T-helper 2 cell (primary cell): ENCODE measurements at places on chromosomes 7 and 10.

- no peak for DNase-seq
These were observed 235.5 kb downstream of the TNS3 start for GRCh38 chr7:47346377-47346914.

DNA sequence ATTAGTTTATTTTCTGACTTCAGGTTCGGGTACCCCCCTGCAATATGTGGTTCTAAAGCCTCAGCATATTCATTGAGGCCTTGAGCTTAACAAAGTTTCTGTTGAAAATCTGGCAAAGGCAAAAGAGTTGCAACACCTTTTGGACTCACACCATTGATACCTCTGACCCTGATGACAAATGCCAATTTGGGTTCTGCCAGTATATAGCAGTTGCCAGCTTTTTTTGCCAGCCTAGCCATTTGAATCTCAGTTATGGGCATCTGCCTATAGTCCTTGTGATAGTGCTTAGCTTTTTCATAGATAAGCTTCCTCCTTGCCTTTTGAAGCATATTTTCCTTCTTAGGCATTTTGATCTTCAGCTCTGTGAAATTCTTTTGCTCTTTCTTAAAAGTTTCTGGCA, 31.9 kb downstream of the LIPJ start:
- DNase-seq = no peak

- DNase-seq = no peak
These were observed 17.2 kb upstream of the RHBDD2 start for GRCh38 chr7:75861636-75862035.

- DNase-seq = no peak
These were observed 2.9 kb upstream of the RARRES2 start for GRCh38 chr7:150344299-150344698.

- DNase-seq = no peak
These were observed 22.3 kb upstream of the SHH start for GRCh38 chr7:155834486-155835048.

- DNase-seq = no peak
These were observed 981.5 kb downstream of the SORCS1 start for GRCh38 chr10:106183041-106183440.

GRCh38 chr7:143884969-143885559, 16.9 kb downstream of the TCAF1 start:
- no peak for DNase-seq

DNA sequence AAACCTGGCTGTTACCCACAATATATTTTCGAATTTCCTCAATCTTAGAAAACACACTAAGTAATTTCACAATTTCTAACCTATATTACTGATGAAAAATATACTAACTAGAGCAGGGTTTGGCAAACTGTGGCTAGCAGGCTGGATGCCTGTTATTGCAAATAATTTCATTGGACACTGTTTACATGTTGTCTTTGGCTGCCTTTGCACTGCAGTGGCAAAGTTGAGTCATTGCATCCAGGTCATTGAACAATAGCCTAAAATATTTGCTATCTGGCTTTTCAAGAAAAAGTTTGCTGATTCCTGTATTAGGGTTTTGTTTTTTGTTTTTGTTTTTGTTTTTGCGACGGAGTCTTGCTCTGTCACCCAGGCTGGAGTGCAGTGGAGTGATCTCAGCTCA, 47.2 kb downstream of the KIF11 start:
- no peak for DNase-seq

DNA sequence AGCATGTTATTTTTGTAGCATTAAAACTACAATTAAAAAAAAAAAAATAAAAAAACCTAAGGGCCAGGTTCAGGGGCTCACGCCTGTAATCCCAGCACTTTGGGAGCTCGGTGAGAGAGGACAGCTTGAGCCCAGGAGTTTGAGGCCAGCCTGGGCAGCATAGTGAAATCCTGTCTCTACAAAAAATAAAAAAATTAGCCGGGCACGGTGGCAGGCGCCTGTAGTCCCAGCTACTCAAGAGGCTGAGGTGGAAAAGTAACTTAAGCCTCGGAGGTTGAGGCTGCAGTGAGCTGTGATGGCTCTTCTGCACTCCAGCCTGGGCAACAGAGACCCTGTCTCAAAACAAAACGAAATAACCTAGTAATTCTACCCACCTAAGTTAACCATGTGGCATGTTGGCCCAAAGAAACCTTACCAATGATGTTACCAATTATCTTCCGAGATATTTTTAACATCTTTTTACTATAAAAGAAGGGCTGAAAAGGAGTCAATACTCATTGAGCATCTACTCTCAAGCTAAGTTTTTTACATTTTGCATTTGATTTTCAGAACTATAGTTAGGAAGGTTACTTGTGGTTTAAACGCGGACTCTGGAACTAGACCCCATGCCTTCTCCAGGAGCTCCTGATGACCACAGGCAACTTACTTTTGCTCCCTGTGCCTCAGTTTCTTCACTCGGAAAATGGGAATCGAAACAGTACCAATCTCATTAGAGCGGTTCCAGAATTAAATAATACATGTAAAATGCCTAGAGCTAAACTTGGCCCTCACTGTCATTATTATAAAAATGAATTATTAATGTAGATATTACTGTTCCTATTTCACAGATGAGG, 1.4 kb downstream of the ITGB1 start:
- peak; percentile 42 for DNase-seq

- no peak for DNase-seq
These were observed 45.2 kb downstream of the TRRAP start for GRCh38 chr7:98923512-98923911.

DNA sequence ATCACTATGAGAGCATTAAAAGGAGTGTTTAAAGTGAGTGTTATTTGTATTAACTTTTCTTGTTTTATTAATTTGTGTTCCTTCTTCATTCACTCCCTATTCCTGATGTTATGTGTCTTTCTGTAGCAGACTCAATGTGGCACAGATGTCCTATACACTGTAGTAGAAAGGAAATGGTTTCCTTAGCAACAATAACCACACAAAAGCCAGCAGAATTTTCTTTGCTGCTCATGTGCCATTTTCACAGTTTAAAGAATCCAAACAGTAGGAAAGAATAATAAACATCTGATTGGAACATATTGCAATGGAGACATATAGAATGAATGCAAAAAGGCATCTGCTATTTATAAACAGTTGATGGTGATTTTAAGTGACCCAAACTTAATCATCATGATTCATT, 763.6 kb downstream of the PHTF2 start:
- DNase-seq = no peak
